Activated effector memory CD4-positive, alpha-beta T cell treated with anti-CD3 and anti-CD28 coated beads, Interleukin-2, amount 50 U/mL, for 16 hours (primary cell): ENCODE measurements at places on chromosomes 11 and 22.

- no peak for DNase-seq
Observed at GRCh38 chr22:44032126-44032730, 8.1 kb downstream of the PARVB start.

GRCh38 chr22:43434928-43435311 lies 23.1 kb downstream of the MPPED1 start:
- DNase-seq = peak; percentile 56

DNA sequence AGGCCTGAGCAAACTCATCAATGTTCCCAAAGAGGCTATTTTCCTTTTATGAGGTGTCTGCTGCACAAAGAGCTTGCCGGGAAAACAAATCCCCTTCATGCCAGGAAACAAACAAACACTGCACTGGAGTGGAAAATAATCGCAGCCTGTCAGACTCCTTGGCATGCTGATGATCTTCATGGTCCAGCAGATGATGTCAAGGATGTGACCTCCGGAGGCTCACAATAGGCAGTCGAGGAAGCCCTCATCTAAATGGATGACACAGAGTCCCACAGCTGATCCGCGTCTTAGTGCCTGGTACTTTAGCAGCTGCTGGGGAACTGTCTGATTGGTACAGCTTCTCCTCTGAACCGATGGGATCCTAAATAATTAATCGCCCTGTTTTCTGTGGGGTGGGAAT lies 187.6 kb downstream of the TENM4 start:
- DNase-seq = no peak

GRCh38 chr11:59778122-59778521 lies 22.9 kb downstream of the STX3 start:
- DNase-seq = no peak

GRCh38 chr22:42544686-42545085 lies 9.1 kb upstream of the SERHL2 start:
- no peak for DNase-seq

- peak; percentile 84 for DNase-seq
Observed at GRCh38 chr11:59556115-59556916, 45.0 kb downstream of the OR4D9 start.

DNA sequence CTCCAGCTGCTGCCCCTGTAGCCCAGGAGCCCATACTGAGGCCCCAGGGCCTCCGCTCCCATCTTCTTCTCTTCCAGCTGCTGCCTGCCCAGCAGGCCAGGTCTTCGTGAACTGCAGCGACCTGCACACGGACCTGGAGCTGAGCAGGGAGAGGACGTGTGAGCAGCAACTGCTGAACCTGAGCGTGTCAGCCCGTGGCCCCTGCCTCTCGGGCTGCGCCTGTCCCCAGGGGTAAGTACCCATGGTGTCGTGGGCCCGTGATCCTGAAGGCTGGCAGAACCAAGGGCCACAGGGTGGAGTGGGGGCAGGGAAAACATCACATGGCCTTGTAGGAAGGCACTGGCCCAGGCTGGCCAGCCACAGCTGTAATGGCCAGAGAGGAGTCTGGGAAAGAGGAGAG lies 31.2 kb downstream of the OTOG start:
- DNase-seq = peak; percentile 54

DNA sequence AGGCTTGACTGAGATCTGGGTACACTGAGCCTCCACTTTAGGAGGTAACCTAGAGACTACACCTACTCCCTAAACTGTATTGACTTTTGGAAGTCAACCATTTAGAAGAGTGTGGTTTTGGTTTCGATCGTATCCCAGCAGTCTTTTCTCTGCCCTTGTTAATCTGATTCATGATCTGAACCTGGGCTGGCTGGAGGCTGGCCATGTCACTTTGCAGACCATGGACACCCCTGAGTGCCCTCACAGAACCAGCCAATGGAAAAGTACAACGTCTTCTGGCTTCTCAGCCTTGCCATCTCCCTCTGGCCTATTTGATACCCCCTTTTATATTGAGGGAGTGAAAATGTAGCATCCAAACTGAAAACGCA lies 10.8 kb downstream of the EHF start:
- DNase-seq = no peak

DNA sequence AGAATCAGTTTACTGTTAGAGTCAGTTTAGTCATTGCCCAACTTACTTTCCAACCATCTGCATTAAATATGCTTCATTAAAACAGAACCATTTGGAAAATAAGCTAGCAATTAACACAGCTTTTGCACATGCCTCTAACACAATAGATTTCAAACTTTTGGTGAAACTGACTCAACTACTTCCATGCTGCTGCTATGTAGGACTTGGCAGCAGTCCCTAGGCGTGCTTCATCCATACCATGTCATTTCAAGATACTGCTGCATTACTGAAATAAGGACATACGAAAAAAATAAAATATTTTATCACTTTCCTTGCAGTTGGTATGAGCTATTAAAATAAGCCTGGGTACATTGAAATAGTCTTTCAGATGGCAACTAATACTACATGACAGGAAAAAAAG lies 65.5 kb upstream of the SOX6 start:
- no peak for DNase-seq

DNA sequence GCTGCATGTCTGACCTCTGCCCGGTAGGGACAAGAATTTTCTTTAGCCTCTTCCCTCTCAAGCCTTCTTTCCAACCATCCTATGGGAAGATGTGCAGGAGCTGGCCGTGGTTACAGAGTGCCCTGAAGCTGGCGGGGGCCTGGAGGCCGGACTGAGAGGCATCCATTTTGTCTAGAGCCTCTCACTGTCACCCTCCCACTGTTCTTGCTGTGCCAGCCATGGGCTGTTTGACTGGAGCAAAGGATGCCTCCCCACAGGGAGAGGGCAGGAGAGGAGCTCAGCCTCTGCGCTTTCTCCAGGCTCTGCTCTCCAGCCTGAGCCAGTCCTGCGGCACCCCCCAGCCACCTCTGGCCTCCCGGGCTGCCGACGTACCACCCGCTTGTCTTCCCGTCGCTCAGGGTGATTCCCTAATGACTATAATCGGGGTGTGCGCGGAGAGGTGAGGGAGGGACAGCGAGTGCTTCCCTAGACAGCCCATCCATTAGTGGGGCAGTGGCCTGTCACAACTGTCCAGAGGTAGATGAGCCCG lies 123.8 kb downstream of the NECTIN1 start:
- no peak for DNase-seq

GRCh38 chr22:25564979-25565677 lies 653 bp downstream of the GRK3 start:
- peak; percentile 66 for DNase-seq

DNA sequence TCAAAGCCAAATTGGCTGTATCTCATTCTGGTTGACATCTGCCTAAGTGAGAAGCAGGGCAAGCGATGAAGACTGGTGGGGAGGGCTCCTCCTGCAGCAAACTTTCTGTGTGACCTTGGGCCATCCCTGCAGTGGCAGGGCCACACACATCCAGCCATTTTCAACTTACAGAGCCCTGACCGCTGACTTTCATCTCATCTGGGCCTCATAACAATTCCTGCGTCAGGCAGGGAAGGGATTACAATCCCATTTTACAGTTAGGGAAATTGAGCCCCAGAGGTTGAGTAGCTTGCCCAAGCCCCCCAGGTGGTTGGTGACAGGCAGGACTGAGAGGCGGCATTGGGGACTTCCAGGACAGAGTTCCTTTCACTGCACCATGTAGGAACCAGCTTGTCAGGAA lies 21.9 kb downstream of the TPBGL start:
- no peak for DNase-seq

DNA sequence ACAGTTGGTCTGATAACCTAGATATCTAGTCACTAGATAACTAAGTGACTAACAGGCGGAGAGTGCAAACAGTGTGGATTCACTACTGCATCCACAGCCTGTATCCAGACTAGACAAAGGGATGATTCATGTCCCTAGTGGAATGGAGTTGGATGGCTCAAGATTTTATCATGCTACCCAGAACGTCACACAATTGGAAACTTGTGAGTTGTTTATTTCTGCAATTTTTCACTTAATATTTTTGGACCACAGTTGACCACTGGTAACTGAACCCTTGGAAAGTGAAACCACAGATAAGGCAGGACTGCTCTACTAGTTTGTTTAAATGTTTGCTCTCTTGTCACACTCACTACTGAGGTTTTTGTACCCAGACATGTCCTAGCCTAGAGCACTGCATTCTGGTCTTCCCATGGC lies 76.0 kb downstream of the UBASH3B start:
- no peak for DNase-seq

DNA sequence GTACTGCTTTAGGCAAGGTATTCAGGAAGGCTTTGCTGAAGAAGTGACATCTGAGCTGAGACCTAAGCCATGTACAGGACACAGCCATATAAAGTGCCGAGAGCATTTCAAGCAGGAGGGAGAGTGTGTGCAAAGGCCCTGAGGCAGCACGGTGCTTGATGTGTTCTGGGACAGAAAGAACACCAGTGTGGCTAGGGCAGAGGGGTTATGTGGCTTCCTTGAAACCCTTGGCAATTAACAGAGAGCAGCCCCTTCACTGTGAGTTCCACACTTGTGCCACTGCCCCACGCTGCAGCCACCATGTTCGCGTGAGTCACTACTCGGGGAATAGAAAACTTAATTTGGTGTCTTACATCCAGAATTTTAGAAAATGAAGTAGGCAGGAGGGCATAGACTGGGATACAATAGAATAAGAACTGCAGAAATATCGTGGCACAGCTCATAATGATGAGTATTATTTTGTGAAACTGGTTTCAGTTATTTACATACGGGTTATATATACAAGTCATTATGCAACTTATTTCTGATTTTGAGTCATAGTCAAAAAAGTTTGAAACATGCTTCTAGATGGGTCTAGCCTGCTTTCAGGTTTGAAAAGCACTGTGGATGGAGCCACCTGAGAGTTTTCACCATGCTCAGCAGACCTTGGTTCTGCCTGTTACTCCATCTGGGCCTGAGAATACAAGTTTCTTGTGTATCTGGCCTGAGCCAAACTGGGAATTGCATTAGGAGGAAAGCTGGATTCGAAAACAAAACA lies 11.8 kb downstream of the IL10RA start:
- peak; percentile 68 for DNase-seq

DNA sequence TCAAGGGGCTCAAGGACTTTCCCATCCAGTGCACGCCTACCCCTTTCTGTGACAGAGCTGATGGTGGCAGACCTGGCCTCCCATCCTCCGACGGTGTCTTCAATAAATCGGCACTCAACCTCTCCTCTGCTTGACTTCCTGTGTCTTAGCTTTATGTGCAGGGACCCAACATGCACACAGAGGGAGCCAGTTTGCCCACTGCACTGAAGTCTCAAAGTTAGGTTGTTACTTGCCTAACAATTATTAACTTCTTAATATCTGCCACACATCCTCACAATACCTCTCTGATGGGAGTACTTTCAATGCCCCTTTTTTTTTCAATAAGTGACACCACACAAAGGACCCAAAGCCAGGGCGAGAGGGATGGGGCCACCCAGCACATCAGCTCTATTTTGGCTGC lies 3.6 kb downstream of the IZUMO1R start:
- no peak for DNase-seq
